Effector memory CD4-positive, alpha-beta T cell (primary cell): ENCODE measurements at places on chromosomes 6 and 20.

GRCh38 chr6:111724505-111724904 is 118.8 kb upstream of the TRAF3IP2 start:
- DNase-seq: no peak

DNA sequence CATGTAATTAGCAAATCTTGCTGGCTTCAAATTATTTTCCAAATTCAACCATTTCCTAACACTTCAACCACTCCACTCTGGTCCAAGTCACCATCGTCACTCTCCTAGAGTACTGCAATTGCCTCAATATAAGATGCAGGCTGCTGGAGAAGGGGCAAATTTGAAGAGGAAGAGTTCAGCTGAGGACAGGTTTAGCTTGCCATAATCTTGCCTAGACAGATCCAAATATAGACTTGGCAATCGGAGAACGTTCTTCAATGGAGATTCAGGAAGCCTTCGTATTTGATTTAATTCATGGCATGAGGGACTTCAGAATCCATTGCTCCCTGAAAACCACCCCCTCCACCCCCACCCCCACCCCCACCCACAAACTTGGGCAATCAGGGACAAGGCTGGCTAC is 15.4 kb upstream of the KHDC1L start:
- no peak for DNase-seq

- DNase-seq: no peak
Measured at GRCh38 chr20:49909499-49910339, 5.6 kb downstream of the SPATA2 start.

- DNase-seq: no peak
Measured at GRCh38 chr20:62165762-62166399, 16.9 kb upstream of the MTG2 start.

DNA sequence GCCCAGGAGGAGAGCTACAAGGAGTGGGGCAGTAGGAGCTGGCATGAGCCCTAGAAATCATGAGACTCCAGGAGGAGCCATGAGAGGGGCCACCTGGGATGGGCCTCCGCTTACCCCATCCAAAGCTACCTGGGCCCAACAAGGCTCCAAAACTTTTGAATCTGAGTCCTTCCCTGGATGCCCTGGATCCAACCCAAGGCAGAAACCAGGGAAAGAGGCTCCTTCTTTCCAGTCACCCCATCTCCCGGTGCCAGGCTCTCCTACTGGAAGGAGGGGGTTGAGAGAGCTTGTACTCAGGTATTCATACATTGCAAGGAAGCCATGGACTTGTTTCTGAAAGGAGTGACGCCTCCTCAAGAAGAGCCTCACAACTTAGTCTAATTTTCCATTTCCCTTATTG is 7.8 kb upstream of the SIRPG start:
- no peak for DNase-seq

- DNase-seq: no peak
Measured at GRCh38 chr6:160007145-160007544, 38.3 kb downstream of the IGF2R start.

DNA sequence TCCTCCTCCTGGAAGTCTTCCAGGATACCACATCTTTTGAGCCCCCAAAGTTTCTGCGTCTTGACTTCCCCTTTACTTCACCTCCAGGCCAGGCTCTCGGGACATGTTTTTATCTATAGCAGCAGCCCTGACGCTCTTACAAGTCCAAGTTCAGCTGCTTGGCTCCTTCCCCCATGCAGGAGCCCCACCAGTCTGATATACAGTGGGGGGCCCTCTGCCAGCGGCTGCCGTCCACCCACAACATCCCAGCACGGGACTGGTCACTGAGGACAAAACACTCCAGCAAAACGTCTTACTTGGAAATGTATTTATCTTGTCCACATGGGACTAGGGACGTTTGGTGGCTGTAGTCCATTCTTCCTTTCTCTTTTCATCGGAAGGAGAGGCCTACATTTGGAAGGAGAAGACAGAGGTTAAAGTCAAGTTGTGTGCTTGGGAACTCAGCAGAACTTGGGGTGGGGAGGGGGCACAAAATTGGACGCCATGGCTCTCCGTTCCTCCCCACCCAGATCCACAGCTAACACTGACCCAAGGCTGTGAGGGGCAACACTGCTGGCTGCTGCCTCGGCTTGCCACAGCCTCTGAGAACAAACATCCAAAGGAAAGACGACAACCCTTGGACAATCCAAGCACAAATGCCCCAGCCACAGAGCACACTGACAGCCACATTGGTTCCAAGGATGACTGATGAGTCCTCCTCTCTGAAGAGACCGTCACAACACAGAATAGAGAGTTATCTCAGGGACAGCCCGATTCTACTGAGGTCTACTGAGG is 79.2 kb downstream of the PRND start:
- no peak for DNase-seq

GRCh38 chr6:105569706-105570105 is 166.8 kb upstream of the PREP start:
- DNase-seq: no peak

DNA sequence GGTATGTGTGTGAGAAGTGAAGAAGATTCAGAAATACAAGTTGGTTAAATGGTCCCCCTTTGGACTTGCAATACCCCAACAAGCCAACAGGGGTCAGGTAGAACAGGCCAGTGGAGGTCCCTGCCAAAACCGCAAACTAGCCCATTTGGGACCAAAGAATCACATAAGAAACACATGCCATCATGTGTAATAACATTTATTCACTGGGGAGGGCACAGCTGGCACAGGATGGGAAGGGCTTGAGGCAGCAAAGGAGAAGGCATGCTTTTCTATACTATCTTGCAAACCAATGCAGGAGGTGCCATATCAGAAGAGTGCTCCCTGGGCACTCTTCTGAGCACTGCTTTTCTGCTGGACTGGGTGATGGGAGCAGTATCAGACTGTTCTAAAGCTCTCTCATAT is 116.1 kb upstream of the TRAF3IP2 start:
- DNase-seq: peak; percentile 26

DNA sequence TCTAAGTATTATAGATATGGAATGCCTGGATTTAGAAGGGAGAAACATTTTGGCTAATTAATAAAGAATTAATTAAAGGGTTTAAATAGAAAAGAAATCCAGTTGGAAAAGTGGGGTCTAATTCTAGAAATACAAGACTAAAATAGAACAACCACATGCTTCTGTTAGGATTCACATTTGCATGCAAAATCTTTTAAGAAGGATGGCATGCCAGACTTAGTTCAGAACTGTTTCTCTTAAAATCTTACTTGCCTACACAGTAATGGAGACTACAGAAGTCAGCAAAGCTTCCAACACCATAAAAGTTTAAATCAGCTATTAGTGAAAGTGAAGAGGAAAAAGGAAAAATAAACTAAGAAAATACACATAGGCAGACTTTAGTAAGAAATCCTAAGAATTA is 32.7 kb upstream of the KATNA1 start:
- DNase-seq: no peak

GRCh38 chr20:43300901-43301300 is 111.2 kb upstream of the PTPRT start:
- DNase-seq: no peak

GRCh38 chr6:166751051-166751595 is 124.1 kb upstream of the RPS6KA2 start:
- DNase-seq: no peak

DNA sequence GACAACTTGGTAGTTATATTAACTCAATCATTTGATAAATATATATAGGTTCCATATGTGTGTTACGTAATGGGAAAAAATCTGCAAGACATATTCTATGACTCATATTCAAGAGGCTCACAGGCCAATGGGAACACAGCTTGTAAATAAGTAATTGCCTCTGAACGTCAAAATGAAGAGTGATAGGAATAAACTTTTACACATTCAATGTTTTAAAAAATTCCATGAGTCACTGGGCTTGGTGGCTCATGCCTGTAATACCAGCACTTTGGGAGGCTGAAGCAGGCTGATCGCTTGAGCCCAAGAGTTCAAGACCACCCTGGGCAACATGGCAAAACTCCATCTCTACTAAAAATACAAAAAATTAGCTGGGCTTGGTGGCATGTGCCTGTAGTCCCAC is 209.4 kb upstream of the MCHR2 start:
- DNase-seq: no peak

- peak; percentile 24 for DNase-seq
Measured at GRCh38 chr6:90472716-90473115, 114.2 kb downstream of the MAP3K7 start.

- no peak for DNase-seq
Measured at GRCh38 chr6:154893917-154894316, 101.2 kb upstream of the TIAM2 start.

GRCh38 chr20:13042458-13042794 is 33.7 kb downstream of the SPTLC3 start:
- DNase-seq: no peak

DNA sequence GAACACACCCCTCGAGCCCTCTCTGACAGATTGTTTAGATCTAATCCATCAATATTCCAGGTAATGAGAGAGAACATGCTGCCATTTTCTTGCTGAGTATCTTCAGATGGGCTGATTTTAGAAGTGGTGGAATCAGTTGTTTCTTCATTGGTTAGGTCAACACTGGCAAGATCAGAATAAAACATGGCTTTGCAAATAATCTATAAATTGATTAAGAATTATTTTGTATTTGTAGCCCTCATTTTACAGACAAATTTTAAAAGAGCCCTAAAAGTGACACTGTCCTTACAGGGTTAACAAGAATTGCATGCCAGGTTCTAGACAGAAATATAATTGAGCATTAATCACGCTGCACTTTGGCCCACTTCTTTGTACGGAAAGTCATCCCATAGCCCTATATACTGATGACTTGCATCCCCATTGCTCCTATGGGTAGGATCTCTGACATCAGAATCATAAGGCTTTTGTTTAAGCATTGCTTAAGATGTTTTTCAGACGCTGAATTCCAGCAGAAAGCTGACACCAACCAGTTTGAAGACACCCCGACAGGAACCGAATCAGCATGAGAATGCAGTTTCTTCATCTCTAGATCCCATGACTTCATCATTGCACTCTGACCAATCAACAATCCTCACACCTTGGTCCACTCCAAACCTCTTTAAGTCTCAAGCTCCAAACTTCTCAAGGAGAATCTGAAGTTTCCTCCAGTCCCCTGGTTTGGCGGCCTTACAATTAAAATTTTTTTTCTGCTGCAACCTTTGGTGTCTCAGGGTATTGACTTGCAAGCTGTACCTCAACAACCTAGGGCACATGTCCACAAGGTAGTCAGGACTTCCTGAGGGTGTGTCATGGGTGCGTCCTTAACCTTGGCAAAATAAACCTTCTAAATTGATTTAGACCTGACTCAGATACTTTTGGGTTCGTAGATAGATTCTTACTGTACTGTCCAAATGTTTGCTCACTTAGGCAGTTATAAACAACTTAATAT is 7.8 kb downstream of the TDP2 start:
- no peak for DNase-seq
